Effector memory CD4-positive, alpha-beta T cell (primary cell): ENCODE measurements at places on chromosomes 4 and X.
A peak's percentile ranks its signal among the peaks of the same experiment; 100 is the strongest.

DNA sequence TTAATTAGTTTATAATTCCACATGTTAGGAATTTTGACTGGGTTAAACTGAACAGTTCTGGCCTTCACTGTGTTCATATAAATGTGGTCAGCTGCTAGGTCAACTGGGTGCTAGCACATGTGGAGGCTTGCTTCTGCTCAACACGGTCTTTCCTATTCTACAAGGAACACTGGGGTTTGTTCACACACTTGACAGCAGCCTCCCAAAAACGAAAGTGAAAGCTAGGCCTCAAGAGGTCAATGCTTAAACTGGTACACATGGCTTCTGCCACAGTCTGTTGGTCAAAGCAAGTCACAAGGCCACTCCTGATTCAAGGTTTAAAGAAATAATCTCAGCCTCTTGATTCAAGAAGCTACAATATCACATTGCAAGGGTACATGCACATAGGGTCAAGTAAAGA is 126.5 kb downstream of the QDPR start:
- H3K4me3 ChIP-seq = peak overlapping the region; percentile 27
- H3K36me3 ChIP-seq = no peaks in the 10 kb centered on the region
- peak; percentile 2 for DNase-seq
- no peak overlapping the region for H3K27ac ChIP-seq
- no peaks in the 10 kb centered on the region for H3K27me3 ChIP-seq

- no peak overlapping the region for H3K27ac ChIP-seq
- no peaks in the 10 kb centered on the region for H3K4me1 ChIP-seq
- H3K4me3 ChIP-seq = no peak overlapping the region
- no peaks in the 10 kb centered on the region for H3K27me3 ChIP-seq
- no peaks in the 10 kb centered on the region for H3K36me3 ChIP-seq
Observed at GRCh38 chr4:5366421-5366820, 315.1 kb downstream of the STK32B start.

DNA sequence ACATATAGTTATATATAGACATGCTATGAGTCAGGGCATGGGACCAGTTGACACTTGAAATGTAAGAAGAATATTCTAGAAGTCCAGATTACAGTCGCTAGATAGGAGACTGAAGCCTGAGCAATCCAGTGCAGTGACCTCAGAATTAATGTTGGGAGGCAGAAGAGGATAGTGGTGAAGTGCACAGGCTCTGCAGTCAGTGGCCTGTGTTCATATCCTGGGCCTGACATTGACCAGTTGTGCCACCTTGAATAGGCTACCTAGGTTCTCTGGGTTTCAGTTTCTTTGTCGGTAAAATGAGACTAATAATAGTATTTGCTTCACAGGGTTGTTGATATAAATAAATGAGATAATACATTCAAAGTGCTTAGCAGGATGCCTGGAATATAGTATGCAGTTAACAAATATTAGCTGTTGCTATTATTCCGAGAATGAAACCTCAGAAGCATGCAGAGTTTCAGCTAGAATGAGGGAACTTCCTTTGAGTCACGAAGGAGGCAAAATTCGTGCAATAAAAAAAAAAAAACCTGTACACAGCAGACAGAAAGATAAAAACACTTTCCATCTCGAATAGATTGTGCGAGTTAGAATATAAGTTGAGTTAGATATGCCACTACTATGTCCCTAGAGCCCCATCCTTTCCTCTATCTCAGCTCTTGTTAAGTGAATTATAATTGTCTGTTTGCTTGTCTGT is 4.0 kb upstream of the SH2D1A start:
- DNase-seq = no peak
- peaks cover 6% of the 10 kb centered on the region for H3K4me1 ChIP-seq
- H3K27ac ChIP-seq = peak overlapping the region; percentile 57
- peak overlapping the region; percentile 32 for H3K4me3 ChIP-seq
- H3K27me3 ChIP-seq = no peaks in the 10 kb centered on the region

GRCh38 chr4:3079694-3080123 is 5.2 kb downstream of the HTT start:
- H3K27me3 ChIP-seq = no peaks in the 10 kb centered on the region
- H3K4me1 ChIP-seq = no peaks in the 10 kb centered on the region
- no peak for DNase-seq
- no peaks in the 10 kb centered on the region for H3K36me3 ChIP-seq
- H3K4me3 ChIP-seq = no peak overlapping the region

- no peak overlapping the region for H3K27ac ChIP-seq
- no peak for DNase-seq
- no peak overlapping the region for H3K4me3 ChIP-seq
Observed at GRCh38 chr4:76526585-76526990, 91.6 kb downstream of the SHROOM3 start.

- no peak overlapping the region for H3K27ac ChIP-seq
- no peaks in the 10 kb centered on the region for H3K36me3 ChIP-seq
- no peaks in the 10 kb centered on the region for H3K4me1 ChIP-seq
- H3K27me3 ChIP-seq = no peaks in the 10 kb centered on the region
- no peak overlapping the region for H3K4me3 ChIP-seq
- DNase-seq = no peak
Observed at GRCh38 chr4:4717692-4718091, 141.8 kb upstream of the MSX1 start.

- no peaks in the 10 kb centered on the region for H3K36me3 ChIP-seq
- no peaks in the 10 kb centered on the region for H3K4me1 ChIP-seq
- DNase-seq = no peak
- H3K4me3 ChIP-seq = no peak overlapping the region
- H3K27ac ChIP-seq = no peak overlapping the region
Observed at GRCh38 chrX:19064175-19064574, 58.1 kb downstream of the ADGRG2 start.

DNA sequence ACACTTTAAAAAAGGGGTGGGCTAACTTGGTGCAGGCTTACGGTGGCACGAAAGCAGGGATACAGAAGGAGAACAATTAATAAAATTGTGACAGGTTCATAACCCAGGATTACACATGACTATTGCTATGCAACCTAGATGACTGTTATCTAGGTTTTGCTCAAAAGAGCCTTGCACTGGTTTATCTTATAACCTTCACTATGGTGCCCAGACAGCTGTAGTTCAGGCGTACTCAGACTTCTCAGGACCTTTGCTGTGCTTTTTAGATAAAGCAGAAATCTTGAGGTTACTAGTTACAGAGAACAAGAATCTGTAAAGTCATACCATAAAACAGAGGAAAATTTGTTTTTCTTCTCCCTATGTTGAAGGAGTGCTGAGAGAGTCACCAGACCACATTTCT is 44.4 kb downstream of the UGT2A3 start:
- H3K36me3 ChIP-seq = no peaks in the 10 kb centered on the region
- no peak overlapping the region for H3K27ac ChIP-seq
- H3K4me1 ChIP-seq = no peaks in the 10 kb centered on the region
- DNase-seq = no peak

DNA sequence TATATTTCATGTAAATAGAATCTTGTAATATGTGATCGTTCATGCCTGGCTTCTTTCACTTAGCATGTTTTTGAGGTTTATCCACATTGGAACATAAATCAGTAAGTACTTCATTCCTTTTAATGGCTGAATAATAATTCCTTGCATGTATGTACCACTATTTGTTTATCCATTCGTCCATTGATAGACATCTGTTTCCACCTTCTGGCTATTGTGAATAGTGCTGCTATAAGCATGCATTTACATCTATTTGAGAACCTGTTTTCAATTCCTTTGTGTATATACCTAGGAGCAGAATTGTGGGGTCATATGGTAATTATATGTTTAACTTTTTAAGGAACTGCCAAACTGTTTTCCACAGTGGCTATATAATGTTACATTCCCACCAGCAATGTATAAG is 356.7 kb upstream of the DIPK2B start:
- no peaks in the 10 kb centered on the region for H3K36me3 ChIP-seq
- H3K27ac ChIP-seq = no peak overlapping the region
- no peaks in the 10 kb centered on the region for H3K27me3 ChIP-seq
- H3K4me3 ChIP-seq = no peak overlapping the region

GRCh38 chr4:100289946-100290345 is 99.7 kb upstream of the DDIT4L start:
- no peak overlapping the region for H3K4me3 ChIP-seq
- no peak overlapping the region for H3K27ac ChIP-seq
- DNase-seq = no peak
- no peaks in the 10 kb centered on the region for H3K4me1 ChIP-seq
- H3K36me3 ChIP-seq = no peaks in the 10 kb centered on the region

GRCh38 chrX:16213961-16214360 is 46.7 kb downstream of the MAGEB17 start:
- H3K27me3 ChIP-seq = no peaks in the 10 kb centered on the region
- no peak for DNase-seq
- H3K4me3 ChIP-seq = no peak overlapping the region
- H3K36me3 ChIP-seq = no peaks in the 10 kb centered on the region
- no peaks in the 10 kb centered on the region for H3K4me1 ChIP-seq
- H3K27ac ChIP-seq = no peak overlapping the region

GRCh38 chrX:39115166-39115565 is 313.9 kb downstream of the MID1IP1 start:
- H3K36me3 ChIP-seq = no peaks in the 10 kb centered on the region
- no peak overlapping the region for H3K4me3 ChIP-seq

- DNase-seq = no peak
- H3K27me3 ChIP-seq = no peaks in the 10 kb centered on the region
- no peaks in the 10 kb centered on the region for H3K4me1 ChIP-seq
- no peaks in the 10 kb centered on the region for H3K36me3 ChIP-seq
- H3K4me3 ChIP-seq = no peak overlapping the region
- no peak overlapping the region for H3K27ac ChIP-seq
Observed at GRCh38 chrX:69387567-69388487, 116.3 kb upstream of the NALF2 start.

DNA sequence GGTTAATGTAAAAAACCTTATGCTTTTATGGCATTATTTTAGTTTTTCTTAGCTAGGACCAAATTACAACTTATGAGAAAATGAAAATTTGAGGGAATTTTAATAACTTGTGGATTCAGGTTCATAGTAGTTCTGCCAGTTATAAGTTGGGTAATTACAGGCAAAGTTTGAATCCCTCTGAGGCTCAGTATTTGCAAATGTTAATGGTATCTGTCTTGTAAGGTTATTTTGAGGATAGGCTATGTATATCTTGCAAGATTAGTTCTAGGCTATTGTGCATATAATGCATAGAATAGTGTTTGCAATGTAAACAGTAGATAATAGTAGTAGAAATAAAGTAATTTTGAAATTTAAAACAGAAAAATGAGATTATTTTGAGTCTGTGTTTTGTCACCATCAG is 44.7 kb upstream of the CCSER1 start:
- H3K27ac ChIP-seq = no peak overlapping the region
- H3K4me1 ChIP-seq = no peaks in the 10 kb centered on the region
- no peaks in the 10 kb centered on the region for H3K27me3 ChIP-seq

DNA sequence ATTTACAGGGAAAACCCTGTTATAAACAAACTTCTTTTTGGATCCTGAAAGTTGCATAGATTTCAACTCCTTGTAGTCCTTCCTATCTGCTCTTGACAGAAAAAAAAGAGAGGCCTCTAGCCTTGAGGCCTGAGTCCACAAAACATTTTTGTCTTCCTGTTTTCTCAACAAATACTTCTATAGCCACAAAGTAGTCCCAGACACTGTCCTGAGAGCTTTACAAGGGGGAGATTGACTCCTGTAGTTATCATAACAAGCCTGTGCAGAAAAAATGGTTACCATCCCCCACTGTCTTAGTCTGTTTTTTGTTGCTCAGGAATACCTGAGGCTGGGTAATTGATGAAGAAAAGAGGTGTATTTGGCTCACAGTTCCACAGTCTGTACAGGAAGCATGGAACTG is 35.2 kb downstream of the PCDH7 start:
- no peak for DNase-seq
- no peaks in the 10 kb centered on the region for H3K4me1 ChIP-seq
